ENCODE measurements at places on chromosomes 6 and 20. TPM values are rescaled to one million over a fixed set of nuclear protein-coding genes. Genes with fewer than 3 reads are reported as not detected.

GRCh38 chr6:3568396-3569082, 111.7 kb upstream of the SLC22A23 start:
- DNase-seq: no peak

GRCh38 chr6:13500264-13500663, 12.9 kb upstream of the GFOD1 start:
- DNase-seq: no peak

DNA sequence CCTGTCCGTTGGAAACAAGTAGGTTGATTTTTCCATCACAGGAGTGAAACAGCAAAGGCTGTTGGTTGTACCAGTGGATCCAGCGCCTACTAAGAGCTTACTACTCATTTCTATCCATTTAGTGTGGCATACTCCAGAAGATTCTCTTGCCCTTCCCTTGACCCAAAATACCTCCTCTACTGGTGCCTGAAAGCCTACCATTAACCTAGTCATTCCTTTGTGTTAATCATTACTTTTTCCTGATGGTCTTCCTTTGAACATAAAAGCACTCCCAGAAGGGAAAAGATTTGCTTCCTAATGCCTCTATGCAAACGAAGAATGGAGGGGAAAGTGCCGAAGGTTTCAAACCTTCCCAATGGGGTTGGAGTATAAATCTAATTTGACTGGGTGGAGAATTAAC, 123.3 kb downstream of the QRSL1 start:
- DNase-seq: no peak

The PNPLA1 gene
- polyA plus RNA-seq: 2.5 TPM

The RIMS4 gene
- polyA plus RNA-seq: 0.52 TPM

The KCNG1 gene
- 4.3 TPM for polyA plus RNA-seq

The TTPAL gene
- polyA plus RNA-seq: 15.7 TPM

GRCh38 chr20:55394592-55394991, 610.7 kb downstream of the CBLN4 start:
- DNase-seq: no peak

The ZC2HC1B gene
- polyA plus RNA-seq: not detected

The GINS1 gene
- polyA plus RNA-seq: 30.6 TPM

- no peak for DNase-seq
These were observed 36.6 kb upstream of the MLIP start for GRCh38 chr6:54074578-54075195.

DNA sequence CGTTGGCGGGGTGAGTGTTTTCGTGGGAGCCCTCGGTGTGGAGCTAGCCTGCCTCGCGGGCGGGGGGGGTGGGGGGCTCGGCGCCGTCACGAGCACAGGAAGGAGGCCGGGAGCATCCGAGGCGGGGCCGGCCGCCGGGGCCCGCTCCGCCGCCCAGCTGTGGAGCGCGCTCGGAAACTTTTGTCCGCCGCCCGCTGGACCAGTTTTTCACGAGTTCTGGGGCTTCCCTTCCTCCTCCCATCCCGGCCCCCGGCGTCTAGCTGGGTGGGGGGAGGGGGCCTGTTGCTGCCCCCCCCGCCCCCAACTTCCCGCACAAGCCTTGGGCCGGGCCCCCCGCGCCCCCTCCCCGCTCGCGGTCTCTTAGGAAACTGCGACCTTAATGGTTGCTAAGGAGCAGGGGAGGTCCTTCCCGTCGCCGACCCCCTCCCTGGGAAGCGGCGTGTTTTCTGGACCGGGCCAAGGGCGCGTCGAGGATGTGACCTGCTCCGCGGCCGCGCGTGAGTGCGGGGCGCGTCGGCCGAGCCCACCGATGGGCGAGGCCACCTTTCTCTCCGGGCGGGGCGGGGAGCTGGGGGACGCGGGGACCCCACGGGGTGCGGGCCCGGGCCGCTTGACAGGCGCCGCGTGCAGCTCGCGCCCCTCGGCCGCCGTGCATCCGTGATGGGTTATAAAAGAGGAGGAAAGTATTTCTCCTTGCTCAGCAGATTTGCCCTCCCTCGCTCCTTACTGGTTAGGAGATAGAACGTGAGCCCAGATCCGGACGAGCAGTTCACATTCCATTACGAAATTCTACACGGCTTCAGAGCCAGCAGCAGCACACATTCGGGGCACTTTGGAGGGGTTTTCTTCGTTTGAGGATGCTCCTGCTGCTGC, 1.4 kb downstream of the RREB1 start:
- peak; percentile 66 for DNase-seq

DNA sequence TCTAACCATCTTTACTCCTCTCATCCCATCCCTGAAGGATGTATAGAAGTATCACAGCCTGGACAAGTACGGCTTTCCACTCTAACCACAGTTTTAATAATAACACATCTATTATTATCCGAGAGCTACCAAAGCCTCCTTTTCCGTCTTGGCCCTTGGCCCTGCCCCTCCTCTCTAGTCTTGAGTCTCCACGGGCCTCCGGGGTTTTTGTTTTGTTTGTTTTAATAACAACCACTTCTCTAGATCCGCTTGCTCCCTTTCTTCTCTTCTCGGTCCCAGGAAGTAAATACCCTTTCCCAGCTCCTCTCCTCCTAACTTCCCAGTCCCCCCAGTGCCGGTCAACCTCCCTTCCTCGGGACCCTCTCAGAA, 661 bp downstream of the LCA5 start:
- DNase-seq: no peak

GRCh38 chr20:45772693-45773092, 19.0 kb downstream of the WFDC3 start:
- no peak for DNase-seq

The DNAH8 gene
- 0.90 TPM for polyA plus RNA-seq

- DNase-seq: no peak
These were observed 462.7 kb upstream of the SULF2 start for GRCh38 chr20:48247961-48248360.

GRCh38 chr20:4457566-4458543, 263.9 kb upstream of the PRND start:
- DNase-seq: no peak

DNA sequence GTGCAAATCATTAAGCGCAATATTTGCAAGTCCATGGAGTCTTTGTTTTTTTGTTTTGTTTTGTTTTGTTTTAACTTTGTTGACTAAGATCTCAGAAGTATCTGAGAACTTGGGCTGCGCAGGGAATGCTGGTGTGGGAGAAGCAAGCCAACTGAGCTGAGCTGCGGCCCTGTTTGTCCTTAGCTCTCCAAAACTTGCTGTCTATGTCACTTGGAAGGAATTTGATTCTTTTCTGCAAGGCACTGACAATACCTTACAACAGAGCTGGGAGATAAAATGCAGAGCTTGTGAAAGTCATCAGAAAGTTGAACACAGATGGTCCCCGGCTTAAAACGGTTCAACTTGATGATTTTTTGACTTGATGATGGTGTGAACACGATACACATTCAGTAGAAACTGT, 5.4 kb downstream of the SLC22A23 start:
- DNase-seq: no peak

The ARG1 gene
- 0.95 TPM for polyA plus RNA-seq

The HSPA1B gene
- 112 TPM for polyA plus RNA-seq

The KCNQ2 gene
- polyA plus RNA-seq: 5.5 TPM

- no peak for DNase-seq
These were observed 6.9 kb downstream of the OLIG3 start for GRCh38 chr6:137487181-137487868.

The GCLC gene
- 29.5 TPM for polyA plus RNA-seq

DNA sequence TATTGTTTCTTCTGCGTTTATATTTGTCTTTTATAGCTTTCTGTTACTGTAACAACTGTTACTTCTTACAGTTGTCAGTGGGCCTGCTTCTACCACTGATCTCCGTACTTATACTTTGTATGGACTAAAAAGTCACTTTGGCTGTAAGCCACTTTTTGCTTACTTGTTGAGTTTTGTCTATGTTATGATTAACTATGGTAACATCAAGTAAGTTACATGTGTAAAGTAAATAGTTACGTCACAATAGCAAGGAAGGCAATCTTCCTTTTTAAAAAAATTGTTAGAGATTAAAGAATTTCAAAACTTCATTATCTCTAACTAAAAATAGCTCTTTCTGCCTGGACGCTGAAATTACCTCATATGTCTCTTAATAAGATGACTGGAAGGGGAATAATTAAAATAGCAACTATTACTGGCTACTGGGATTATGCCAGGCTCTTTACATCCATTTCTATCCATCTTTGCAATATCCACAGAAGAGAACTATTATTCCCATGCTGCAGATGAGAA, 10.9 kb downstream of the TFB1M start:
- DNase-seq: no peak

DNA sequence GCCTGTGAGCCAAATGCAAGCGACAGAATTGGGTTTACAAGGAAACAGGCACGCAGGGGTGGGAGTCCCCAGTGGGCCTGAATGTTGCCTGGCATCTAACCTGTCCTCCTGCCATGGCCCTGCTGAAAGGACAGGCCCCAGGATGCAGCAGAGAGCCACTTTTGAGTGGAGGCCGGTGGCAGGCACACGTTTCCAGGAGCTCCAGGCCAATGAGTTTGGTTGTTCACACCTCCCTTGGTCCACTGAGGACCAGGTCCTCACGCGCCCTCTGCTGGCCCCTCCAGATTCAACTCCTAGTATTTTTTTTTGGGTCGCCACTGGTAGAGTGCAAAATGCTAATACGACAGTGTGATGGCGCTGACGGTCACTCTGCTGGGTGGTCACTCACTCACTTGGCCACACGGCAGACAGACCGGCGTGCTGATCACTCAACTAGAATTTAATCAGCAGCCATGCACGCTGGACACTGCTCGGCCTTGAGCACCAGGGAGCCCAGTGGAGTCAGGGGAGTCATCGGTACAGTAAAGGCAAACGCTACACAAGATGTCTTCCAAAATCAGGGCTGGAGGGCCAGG, 81.7 kb upstream of the NFATC2 start:
- DNase-seq: no peak

The PKIB gene
- 1.3 TPM for polyA plus RNA-seq

GRCh38 chr20:44720621-44720996, 5.4 kb downstream of the CCN5 start:
- DNase-seq: no peak

GRCh38 chr6:141946502-141946901, 186.2 kb upstream of the GJE1 start:
- no peak for DNase-seq

The USP49 gene
- polyA plus RNA-seq: 21.0 TPM

The MYT1 gene
- 0.33 TPM for polyA plus RNA-seq

The PTCHD4 gene
- polyA plus RNA-seq: 1.8 TPM

DNA sequence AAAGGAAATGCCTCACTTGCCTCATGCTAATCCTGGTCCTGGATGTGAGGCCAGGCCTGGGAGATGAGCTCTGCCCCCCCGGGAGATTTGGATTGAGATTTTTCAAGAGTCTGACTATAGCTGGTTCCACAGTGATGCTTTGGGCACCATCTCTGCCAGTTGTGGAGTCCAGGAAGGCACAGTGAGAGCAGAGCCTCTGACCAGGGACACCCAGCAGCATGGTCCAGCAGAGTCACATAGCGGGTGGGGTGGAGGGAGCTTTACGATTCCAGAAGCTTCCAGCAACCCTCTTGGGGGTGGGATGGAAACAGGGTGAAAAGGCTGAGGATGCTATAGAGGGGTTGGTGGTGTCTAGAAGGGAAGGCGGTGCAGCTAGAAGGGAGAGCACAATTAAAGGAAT, 8.7 kb downstream of the SLC32A1 start:
- DNase-seq: no peak

- DNase-seq: no peak
These were observed 11.5 kb upstream of the TMC2 start for GRCh38 chr20:2524709-2525506.

DNA sequence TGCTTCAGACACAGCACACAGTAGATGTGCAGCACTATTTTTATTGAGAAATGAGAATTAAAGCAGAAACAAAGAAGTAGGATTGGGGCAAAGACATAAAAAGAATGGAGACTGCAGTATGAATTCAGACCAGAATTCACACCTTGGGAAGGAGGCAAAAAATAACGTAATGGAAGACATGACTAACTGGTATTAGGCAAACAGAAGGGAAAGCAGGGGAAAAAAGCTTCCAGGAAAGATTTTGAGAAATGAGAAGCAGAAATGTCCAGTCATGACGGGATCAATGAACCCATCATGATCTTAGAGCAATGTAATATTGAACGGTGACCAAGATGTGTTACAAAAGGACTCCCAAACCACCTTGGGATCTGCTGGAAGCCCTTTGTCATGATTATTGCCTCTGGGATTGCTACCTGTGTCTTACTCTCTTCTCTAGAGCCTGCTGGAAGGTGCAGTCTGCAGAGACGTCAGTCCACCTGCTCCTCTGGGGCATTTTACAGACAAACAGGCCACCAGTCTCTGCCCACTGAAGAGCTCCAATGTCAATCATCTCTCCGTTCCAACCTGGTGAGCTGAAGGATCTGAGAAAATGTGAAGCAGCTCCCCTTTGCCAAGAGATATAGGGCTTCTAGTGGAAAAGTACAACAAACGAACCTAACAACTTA, 8.7 kb downstream of the NUDT3 start:
- no peak for DNase-seq

GRCh38 chr6:126812651-126813050, 305.8 kb upstream of the RSPO3 start:
- peak; percentile 61 for DNase-seq

DNA sequence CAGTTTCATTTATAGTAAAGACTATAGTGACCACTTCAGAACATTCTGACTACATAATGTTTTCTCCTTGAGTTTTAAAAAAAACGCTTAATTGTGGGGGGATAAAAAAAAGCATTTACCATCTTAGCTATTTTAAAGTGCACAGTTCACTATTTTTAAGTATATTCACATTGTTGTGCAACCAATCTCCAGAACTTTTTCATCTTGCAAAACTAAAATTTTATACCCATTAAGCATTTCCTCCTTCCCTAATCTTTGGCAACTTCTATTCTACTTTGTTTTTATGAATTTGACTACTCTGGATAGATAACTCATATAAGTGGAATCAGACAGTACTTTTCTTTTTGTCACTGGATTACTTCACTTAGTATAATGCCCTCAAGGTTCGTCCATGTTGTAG, 62.3 kb downstream of the FKBP5 start:
- no peak for DNase-seq

DNA sequence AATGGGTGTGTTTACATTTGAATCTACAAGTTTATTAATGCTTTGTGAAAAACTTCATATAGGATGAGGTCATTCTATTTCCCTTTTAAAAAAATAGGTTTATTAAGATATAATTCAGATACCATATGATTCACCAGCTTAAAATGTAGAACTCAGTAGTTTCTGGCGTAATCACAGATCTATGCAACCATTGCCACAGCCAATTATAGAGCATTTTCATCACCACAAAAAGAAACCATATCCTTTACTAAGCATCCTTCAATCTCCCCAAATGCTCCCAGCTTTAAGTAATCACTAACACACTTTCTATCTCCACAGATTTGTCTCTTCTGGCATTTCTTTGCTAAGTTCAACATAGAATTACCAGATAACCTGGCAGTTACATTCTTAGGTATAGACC, 137.2 kb downstream of the PTPRT start:
- no peak for DNase-seq

Measured in left kidney (tissue), 8 donors.